NCI-H187 treated with DMSO at 0.1 percent for 48 hours (cell line): ENCODE measurements at places on chromosomes 4 and X.

DNA sequence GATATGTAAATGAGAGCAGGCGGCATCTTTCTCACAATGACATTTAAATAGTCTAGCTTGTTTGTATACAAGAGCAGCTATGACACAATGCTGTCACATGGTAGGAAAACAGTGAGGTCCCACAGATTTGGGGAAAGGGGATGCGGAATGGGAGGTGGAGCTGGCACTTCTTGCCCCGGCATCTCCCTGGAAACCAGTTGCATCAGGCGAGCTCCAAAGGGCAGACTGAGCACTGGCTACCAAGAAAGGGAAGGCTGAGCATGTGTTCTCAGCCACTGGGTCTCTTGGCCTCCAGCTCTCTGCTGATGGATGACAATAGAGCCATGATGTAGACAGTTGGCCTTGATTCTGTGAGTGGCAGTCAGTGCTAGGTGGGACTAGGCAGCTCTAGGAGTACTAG lies 109.0 kb downstream of the UCHL1 start:
- no peak for DNase-seq

GRCh38 chrX:53474707-53475106 lies 40.5 kb upstream of the HSD17B10 start:
- DNase-seq = no peak

DNA sequence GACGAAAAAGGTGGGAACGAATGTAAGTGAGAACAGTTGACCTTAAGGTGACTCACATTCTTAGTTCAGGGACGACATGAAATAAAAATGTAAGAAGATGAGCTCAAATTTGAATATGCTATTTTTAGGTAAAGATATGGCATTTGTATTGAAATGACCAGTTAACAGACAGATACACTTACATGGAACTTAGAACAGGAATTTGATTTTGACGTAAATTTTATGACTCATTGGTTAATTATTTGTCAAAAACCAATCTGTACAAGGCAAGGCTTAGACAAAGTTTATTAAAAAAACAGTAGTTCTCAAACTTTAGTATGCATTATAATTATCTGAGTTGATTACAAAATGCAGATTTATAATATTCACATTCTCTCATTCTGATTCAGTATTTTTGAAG lies 469.4 kb downstream of the CFAP47 start:
- DNase-seq = no peak

GRCh38 chr4:63458010-63458409 lies 951.2 kb downstream of the TECRL start:
- DNase-seq = no peak

- DNase-seq = no peak
Observed at GRCh38 chrX:42944381-42944998, 166.5 kb upstream of the PPP1R2C start.

- no peak for DNase-seq
Observed at GRCh38 chr4:6272863-6273660, 3.4 kb downstream of the WFS1 start.

- no peak for DNase-seq
Observed at GRCh38 chr4:78720994-78721677, 55.0 kb upstream of the BMP2K start.

- no peak for DNase-seq
Observed at GRCh38 chrX:11787564-11787963, 29.5 kb downstream of the MSL3 start.
